Kidney (tissue), 22 donors: ENCODE measurements at places on chromosomes 3 and 15. TPM values are rescaled to one million over a fixed set of nuclear protein-coding genes. Genes with fewer than 3 reads are reported as not detected.
A peak's percentile ranks its signal among the peaks of the same experiment; 100 is the strongest.

Gene UCN2
- total RNA-seq = not detected

Gene CCDC54
- total RNA-seq = not detected

Gene SLC28A2
- not detected for total RNA-seq

Gene LINS1
- total RNA-seq = 20.6 TPM

Gene ITGA11
- 11.1 TPM for total RNA-seq

- DNase-seq = no peak
These were observed 42.2 kb upstream of the NR2E3 start for GRCh38 chr15:71768184-71768583.

DNA sequence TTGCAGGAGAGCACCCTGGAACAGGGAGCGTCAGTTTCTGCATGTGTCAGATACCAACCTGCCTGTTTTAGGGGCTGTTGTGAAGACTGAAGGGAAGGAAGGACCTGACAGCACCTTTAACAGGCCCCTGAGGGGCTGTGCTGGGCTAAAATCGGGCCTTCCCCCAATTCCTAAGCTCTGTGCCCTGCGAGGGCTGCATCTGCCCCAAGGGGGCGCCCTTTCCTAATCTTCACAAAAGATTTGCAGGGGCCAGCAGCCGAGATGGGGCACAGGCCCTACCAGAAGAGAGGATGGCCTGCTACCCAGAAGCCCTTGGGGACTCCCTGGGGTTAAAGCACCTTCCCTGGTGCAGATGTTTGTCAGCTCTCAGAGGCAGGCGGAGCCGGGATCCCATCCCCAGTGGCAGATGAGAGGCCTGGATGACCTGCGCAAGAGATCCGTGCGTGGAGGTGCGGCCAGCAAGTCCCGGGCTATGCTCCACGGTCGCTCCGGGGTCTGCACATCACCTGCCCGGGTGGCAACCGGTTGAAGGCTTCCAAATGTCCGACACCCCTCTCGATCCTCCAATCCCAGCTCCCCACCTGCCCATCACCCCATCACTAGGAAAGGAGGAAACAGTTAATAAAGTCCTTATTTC, 53.6 kb downstream of the RHCG start:
- DNase-seq = no peak

DNA sequence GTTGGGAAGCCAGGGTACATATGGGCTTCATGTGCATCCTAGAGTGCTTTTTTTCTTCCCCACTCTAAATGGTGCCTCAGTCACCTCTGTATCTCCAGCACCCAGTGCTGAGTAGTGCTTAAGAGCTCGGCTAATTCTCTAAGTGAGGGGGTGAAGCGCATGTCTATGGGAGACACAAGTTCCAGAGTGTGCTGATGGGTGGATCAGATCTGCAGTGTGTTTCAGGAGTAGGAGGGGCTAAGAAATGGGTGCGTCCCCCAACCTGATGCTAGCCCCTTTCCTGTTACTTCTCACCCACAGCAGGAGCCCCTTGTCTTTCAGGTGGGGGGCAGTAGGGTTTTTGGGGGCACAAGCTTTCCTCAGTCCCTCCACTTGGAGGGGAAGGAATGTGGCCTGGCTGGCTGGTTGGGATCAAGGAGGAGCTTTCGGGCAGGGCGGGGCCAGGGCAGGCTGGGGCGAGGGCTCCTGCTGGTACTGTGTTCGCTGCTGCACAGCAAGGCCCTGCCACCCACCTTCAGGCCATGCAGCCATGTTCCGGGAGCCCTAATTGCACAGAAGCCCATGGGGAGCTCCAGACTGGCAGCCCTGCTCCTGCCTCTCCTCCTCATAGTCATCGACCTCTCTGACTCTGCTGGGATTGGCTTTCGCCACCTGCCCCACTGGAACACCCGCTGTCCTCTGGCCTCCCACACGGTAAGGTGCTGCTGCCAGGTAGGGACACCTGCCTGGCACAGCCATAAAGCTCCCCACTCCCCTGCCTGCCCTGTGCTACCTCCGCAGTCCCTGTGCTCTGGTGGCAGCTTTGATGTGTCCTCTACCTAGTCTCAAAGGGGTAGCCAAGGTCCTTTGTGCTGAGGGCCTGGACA, at the start of gene IL17RE:
Gene IL17RE (plus strand): TSS at position 477 of the 866 bp plus-strand sequence. CDS start 85 bp downstream, at position 562.
- peak; percentile 30 for DNase-seq

- DNase-seq = no peak
These were observed 97.2 kb upstream of the FLNB start for GRCh38 chr3:57910990-57911389.

DNA sequence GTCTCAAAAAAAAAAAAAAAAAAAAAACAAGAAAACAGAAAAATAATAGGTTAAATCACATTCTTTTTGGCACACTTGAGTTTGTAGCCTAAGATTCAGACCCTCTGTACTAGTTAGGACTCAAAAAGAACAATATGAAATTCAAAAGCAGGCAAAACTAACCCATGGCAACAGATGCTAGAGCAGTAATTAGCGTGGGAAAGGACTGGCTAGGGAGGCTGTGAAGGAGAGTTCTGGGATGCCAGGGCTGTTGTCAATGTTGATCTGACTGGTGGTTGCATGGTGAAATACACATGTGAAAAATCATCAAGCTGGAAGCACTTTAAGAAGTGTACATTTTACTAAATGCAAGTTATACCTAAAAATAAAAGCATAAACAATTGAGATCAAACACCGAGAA, 35.6 kb downstream of the KLHL6 start:
- DNase-seq = no peak

DNA sequence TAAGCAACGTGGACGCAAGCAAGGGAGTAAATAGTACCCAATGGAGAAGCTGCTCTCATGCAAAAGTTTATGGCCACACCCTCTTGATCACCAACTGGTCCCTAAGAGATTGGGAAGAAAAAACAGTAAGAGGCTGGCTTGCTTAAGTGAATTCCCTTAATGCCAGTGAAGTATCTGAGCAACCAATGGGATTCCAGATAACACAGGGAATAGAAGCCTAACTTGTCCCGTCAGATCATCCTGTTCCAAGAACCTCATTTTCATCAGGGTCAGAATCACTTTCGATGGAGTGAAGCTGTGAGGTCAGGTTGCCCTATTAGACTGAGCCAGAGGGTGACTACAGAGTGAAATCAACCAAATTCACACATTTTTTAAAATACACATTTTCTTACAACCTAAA, 104.3 kb downstream of the CD47 start:
- no peak for DNase-seq

- DNase-seq = no peak
These were observed 28.3 kb downstream of the PTH1R start for GRCh38 chr3:46905661-46906451.

DNA sequence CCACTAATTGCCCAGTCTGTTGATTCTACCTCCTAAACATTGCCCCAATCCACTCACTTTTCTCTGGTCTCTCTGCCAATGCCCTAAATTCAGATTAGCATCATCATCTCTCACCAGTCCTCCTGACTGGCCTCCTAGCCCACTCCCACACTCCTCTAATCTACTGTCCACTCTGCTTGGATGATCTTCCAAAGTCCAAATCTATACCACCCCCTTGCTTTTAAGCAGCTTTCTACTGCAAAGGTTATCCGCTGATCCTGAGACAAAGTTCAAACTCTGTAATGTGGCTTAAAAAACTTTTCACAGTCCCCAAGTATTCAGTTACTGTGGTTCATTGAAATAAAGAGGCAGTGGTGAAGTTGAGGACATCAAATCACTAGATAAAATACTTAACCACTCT, 37.6 kb downstream of the SNX4 start:
- DNase-seq = no peak

DNA sequence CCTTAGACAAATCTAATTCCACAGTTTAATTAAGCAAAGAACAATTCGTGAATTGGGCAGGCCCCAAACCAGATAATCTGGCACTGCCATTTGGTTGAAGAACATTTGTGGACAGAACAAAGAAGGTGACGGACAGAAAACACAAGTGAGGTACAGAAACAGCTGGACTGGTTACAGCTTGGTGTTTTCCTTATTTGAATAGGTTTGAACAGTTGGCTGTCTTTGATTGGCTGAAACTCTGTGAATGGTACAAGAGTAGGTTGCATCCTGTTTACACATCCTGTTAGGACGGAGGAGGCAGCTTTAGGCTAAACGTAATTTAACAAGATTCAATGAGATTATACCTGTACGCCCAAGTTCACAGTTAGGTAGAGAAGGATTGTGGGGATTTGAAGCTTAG, 114.4 kb downstream of the LPP start:
- no peak for DNase-seq

DNA sequence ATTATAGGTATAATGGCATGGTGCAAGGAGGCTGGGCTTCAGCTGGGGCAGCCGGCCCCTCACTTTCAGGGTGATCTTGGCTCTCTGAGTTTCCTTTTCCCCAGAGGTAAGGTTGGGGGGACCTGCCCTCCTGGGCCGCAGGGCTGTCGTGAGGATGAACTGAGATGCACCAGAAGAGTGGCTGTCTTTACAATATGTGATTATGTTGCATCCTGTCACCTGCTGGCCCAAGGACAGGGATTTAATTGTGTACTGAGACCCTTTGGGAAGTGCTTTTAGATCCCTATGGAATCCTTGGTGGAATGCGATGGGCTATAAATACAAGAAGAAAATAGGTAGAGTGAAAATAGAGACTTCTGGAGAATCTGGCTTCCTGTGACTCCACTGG, 22.1 kb downstream of the ANAPC13 start:
- DNase-seq = no peak
